HT-29 (cell line): ENCODE measurements at places on chromosomes 7 and 10.
A peak's percentile ranks its signal among the peaks of the same experiment; 100 is the strongest.

- DNase-seq, result no peak
Measured at GRCh38 chr7:46202379-46202778, 281.3 kb upstream of the IGFBP3 start.

GRCh38 chr7:12327922-12328321, 75.7 kb downstream of the VWDE start:
- no peak for DNase-seq

- no peak for DNase-seq
Measured at GRCh38 chr7:75995052-75995471, 667 bp upstream of the TMEM120A start.

DNA sequence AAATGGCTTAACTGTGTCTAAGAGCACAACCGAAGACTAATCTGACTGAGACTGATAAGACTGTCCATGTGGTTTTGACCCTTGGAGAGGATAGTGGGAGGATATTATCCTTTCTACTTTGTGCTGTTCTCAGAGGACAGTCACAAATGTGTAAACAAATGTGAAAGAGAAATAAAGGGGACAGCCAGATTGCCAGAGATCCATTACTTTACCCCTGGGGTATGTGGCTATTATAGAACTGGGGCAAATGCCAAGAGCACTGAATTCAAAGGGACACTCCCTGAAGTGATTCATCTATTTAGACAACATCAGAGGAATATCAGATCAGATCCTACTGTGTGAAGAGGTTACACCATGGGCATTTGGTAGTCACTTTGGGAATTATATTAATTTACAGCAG, 154.7 kb downstream of the RNLS start:
- DNase-seq, result peak; percentile 46

DNA sequence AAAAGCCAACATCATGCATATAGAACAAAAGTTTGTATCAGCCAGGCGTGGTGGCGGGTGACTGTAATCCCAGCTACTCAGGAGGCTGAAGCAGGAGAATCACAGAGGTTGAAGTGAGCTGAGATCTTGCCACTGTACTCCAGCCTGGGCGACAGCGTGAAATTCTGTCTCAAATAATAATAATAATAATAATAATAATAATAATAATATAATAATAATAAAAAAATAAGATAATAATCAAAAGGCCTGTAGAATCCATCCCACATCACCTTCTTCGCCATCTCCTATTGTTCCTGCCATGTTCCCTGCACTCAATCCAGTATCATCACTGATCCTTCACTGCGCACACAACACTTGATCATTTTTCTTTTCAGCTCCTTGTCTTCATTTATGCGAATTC, 619.3 kb upstream of the ADARB2 start:
- no peak for DNase-seq

DNA sequence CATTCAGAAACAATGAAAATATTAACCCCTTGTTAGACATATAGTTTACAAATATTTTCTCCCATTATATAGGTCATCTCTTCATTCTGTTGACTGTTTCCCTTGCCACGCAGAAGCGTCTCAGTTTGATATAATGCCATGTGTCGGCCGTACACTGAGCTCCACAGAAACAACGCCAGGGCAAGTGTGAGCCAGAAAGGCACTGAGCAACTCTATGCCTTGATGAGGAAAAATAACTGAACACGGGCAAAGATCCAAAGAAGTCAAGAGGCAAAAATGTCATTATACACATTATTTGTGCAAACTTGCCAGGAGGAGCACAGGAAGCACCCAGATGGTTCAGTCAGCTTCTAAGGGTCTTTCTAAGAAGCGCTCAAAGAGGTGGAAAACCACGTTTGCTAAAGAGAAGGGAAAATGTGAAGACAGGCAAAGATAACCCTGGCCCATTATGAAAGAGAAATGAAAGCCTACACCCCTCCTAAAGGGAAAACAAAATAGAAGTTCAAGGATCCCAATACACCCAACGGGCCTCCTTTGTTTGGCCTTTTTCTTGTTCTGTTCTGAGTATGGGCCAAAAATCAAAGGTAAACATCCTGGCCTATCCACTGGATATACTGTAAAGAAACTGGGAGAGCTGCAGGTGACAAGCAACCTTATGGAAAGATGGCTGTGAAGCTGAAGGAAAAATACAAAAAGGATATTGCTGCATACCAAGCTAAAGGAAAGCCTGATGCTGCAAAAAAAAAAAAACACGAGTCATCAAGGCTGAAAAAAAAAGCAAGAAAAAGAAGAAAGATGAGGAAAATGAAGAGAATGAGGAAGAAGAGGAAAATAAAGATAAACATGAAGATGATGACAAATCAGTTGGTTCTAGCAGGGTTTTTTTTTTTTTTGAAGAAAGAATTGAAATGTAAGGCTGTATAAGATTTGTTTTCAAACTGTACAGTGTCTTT, 15.5 kb downstream of the ARHGAP12 start:
- DNase-seq, result peak; percentile 71

DNA sequence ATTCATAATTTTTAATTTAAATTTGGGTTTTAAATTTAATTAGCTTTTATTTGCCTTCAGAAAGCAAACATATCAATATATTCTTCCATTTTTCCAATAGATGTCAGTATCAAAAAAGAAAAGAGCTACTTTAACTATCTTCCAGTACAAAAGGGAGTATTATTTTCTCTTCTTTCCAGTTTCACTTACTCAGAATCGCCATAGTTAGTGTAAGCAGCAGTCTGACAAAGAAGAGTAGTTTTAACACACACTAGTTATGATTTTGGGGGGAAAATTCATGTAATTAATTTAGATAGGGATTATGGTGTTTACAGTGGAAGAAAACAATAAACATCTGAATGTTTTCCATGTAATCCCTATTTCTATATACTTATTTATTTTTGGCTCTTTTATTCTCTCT, 272.6 kb upstream of the DGKB start:
- DNase-seq, result no peak

DNA sequence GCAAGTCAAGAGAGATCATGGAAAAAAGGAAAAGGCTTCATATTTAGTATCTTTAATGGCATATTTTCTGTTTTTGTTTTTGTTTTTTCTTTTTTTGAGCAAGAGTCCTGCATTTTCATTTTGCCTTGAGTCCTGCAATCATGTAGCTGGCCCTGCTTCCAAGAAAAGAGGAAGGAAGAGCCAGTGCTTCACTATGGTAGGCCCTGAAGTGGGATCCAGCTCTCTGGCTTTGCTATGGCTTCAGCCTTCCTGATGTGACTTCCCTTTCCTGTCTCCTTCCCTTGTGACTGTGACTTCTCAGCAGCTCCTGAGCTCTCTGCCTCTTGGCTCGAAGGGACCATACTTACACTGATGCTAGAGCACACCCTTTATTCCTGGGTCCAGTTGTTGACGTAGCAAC, 512.3 kb downstream of the INHBA start:
- no peak for DNase-seq

- no peak for DNase-seq
Measured at GRCh38 chr7:50621973-50622490, 56.8 kb upstream of the DDC start.

- DNase-seq, result no peak
Measured at GRCh38 chr10:116076621-116077020, 196.4 kb downstream of the GFRA1 start.

DNA sequence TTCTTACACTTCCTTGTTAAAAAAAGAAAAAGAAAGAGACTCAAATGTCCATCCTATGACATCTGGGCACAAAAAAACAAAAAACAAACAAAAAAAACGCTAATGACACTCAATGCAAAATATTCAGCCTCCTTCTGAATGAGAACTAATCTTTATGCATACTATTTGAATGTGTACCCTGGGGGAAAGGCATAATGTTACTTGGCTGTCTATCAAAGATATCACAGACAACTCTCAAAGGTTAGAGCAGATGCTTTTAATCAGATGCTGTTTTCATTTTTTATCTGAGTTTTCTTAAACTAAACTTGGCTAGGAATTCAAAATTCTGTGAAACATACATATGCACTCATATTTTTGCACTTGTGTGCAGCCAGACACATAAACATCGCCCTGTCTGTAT, 745.8 kb downstream of the CNTNAP2 start:
- DNase-seq, result no peak

DNA sequence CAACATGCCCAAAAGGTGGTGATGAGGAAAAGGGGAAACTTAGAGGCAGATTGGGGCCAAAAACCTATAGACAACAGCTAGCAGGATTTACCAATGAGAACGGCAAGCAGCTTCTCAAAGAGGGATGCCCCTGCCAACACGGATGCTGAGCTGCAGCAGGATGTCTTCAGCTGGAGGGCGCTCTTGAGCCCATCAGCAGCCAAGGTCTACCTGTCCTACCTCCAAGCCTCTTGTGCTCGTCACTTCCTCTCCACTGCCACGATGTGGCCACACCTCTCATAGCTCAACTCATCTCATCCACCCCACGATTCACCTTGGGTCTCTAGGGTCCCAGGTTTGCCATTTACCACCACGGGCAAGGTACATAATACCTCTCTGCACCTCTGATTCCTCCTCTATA, 36.5 kb downstream of the DLG5 start:
- no peak for DNase-seq

GRCh38 chr7:69839782-69840181, 241.5 kb downstream of the AUTS2 start:
- no peak for DNase-seq

DNA sequence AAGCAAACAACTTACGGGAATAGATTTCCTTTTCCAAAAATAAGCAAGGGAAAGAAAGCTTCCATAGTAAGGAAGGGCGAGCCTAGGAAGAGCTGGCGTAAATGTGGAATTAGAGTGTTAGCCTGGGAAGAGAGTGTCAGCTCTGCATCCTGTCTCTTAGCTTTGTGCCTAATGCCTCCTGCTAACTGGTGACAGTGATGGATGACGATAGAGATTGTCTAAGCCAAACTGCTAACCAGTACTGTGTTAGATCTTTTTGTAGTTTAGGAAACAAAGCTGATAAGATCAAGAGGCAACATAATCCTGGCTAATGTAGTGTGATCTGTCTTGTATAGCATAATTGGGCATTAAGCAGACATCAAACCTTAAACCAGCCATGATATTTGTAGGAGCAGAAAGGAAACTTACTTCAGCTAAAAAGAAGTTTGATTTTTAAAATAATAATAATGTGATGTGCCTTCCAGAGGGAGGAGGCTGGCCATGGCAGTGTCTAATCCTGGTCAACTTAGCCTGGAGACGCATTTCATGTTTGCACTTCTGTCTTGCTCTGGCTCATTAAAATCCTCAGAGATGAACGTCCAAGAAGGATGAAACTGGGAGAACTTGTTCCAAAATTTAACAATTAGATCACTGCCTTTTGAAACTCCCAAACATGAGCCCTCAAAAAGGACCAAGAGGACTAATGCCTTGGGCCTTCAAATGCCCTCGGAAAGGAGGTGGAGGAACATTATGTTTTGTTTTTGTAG, 85.1 kb downstream of the FAM204A start:
- DNase-seq, result no peak

DNA sequence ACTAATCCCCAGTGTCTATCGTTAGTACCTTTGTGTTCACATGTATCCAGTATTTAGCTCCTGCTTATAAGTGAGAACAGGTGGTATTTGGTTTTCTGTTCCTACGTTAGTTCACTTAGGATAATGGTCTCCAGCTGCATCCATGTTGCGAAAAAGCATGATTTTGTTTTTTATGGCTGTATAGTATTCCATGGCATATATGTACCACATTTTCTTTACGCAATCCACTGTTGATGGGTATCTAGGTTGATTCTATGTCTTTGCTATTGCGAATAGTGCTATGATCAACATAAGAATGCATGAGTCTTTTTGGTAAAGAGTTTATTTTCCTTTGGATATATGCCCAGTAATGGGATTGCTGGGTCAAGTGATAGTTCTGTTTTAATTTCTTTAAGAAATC, 59.1 kb downstream of the CH25H start:
- no peak for DNase-seq

- no peak for DNase-seq
Measured at GRCh38 chr7:98088109-98088508, 18.6 kb upstream of the LMTK2 start.

- no peak for DNase-seq
Measured at GRCh38 chr10:96814264-96814663, 17.8 kb upstream of the LCOR start.

DNA sequence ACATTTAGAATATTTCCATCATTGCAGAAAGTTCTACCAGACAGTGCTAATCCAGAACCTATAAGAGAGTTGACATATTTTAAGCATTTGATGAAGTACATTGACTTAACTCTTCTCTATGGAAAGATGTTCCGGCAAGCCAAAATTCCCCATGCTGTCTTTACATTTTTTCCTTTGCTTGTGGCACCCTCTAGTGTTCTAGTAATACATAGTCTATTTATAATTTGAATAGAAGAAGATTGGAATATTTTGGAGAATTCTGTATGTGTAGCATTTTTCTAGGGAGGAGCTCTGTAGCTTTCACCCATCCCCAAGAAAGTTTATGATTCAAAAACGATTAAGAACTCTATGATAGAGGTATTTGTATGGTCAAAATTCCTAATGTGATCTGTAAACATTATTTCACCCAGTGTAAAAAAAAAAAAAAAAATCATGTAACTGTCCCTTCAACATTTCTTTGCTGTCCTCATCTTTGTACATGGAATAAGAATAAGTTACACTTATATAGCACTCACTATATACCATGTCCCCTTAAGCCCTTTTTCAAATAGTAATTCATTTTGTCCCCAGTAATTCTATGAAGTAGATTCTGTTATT, 33.2 kb downstream of the NRF1 start:
- DNase-seq, result peak; percentile 65

DNA sequence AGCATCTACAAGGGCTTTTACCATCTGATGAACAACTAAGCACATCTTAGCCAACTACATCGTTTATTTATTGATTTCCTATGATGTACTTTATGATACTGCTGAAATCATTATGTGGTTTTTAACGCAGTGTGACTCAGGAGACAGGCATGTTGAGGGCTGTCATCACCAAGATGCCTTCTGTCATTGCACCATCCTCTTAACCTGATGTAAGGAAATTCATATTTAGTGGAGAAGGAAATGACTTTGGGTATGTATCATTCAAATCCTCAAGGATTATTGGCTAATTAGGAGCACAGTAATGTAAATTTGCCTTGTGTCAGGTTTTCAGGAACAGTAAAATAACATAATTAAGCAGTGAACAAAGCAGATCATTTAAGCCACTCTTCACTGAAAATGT, 138.5 kb upstream of the MGMT start:
- no peak for DNase-seq

GRCh38 chr7:87580636-87581035, 20.0 kb downstream of the ABCB1 start:
- DNase-seq, result no peak

DNA sequence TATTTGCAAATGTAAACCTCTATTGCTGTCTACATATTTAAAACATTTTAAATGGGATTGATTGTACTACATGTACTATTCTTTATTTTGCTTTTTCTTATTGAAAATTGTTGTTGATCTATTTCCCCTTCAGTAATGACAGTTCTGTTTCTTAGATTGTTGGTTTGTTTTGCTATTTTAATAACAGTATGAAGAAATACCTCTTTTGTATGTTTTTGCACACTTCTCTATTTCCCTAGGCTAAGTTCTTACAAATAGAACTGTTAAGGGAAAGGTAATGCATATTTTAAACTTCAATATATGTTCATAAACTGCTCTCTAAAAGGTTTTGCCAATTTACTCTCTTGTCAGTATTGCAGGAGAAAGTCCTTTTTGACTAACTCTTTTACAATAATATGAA, 195.0 kb upstream of the PRPS1L1 start:
- no peak for DNase-seq

- DNase-seq, result no peak
Measured at GRCh38 chr10:15120523-15120922, 23.4 kb downstream of the RPP38 start.

- no peak for DNase-seq
Measured at GRCh38 chr10:88190123-88190522, 326.7 kb downstream of the PTEN start.
